ENCODE measurements at places on chromosomes 3 and 15.

- no peak for DNase-seq
Observed at GRCh38 chr15:62904041-62904910, 138.3 kb upstream of the TPM1 start.

GRCh38 chr15:93362821-93363220 lies 273.8 kb upstream of the RGMA start:
- no peak for DNase-seq

DNA sequence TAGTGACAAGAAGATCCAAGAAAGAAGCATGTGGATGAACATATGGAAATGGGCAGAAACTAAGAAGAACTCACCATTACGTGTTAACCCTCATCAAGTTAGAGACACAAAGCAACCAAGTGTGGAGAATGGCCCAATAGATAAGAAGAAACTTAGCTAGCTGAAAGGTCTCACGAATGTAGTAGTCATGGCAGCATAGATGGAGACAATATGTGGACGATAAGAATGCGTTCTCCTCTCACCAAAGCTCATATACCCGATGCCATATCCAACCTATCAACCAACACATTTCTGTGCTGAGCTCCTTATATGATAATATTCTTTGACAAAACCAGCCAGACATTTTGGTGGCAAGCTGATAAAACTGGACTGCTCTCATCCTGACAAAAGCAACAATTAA lies 15.1 kb upstream of the CLDN1 start:
- no peak for DNase-seq

DNA sequence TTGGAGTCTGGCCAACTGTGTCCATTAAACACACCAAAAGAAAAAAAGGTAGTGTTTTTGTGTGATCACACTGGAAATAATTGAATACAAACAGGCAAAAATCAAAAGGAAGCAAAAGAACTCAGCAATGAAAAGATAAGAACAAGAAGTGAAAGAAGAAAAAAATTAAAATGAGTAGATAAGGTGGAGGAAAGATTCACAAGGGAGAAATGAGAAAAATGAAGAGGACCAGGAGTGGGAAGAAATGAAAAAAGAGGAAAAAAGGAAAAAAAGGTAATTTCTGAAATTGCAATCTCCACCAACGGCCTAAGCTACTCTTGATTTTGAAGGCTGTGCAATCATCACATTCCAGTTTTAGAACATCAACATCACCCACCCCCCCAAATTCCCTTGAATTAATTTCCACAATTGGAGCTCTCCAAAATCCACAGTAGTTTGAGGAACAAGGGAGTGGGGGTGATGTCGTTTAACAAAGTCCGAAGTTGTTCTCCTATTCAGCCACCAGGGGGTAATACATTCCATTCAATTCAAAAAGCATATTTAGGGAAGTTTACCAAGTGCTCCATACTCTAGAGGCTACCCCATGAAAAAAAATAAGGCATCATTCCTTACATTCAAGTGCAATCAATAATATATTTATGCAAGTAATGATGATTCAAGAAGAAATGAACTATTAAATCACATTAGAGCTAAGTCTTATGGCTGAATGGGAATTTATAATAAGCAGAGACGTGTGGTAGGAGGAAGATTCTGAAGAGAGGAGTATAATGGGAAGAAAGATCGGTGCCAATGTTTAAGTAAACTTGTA lies 37.4 kb downstream of the ZNF860 start:
- peak; percentile 52 for DNase-seq

GRCh38 chr3:45895686-45896468 lies 9.5 kb downstream of the CCR9 start:
- DNase-seq = no peak

DNA sequence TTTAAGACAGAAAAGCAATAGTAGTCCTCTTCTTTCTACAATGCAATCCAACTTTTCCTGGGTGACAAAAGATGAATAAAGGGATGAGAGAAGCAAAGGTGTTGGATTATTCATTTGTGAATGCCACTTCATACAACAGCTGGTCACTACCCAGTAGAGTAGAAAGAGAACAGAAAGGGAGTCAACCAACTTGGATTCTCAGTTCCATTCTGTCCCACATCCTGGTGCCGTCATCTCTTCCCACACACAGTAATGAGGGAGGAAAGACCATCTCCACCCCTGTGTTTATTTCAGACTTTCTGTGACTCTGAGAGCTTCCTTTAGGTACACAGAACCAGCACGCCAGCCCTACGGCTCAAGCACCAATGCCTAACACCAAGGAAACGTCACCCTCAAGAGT lies 71.0 kb downstream of the FOXP1 start:
- DNase-seq = no peak

DNA sequence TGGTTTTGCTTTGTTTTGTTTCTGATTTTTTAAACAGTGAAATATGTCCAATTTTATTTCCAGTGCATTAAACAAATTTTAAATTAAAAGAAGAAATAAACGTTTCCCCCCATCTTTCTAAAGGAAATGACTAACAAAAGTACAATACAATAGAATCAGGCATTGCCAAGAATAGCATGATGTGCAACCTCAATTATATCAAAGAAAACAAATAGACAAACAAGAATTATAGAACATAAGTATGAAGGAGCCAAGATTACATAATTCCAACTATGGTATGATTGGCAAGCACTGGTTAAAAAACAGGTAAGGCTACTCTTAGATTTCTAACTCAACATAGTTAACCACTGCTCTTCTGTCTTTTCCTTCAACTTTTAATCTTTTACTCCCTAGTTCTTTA lies 26.4 kb downstream of the TIGIT start:
- DNase-seq = no peak

- no peak for DNase-seq
Observed at GRCh38 chr3:184748219-184749135, 36.6 kb upstream of the MAGEF1 start.

DNA sequence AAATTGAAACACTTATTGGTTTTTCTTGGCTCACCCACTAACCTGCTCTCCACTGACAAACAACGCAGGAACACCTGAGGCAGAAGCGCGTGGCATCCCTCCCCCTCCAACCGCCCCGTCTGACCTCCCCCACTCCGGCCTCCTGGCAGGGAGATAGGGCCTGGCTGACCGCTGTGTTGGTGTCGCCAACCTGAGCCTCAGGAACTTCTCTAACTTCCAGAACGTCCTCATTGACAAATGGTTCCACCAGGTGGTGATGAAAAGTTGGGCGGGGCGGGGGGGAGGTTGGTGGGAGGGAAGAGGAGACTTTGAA lies 22.8 kb downstream of the IL17RD start:
- DNase-seq = no peak

DNA sequence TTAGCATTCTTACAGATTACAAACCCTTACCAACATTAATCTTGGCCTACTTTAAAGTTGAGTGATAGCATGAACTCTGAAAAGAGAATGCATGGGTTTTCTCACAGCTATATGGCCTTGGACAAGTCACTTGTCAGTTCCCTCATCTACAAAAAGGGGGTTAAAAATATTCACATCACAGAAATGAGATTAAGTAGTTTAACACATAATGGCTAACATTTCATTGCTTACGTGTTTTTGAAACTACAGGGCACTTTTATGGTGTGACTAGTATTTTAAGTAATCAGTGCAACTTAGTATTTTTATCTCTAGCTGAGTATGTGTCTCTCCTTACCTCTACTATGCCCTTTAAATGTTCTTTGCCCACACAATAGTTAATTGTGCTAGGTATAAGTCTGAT lies 13.8 kb downstream of the TRIM59 start:
- no peak for DNase-seq

- no peak for DNase-seq
Observed at GRCh38 chr3:40230382-40230781, 79.1 kb upstream of the EIF1B start.

GRCh38 chr3:66270288-66270687 lies 49.5 kb downstream of the SLC25A26 start:
- no peak for DNase-seq

DNA sequence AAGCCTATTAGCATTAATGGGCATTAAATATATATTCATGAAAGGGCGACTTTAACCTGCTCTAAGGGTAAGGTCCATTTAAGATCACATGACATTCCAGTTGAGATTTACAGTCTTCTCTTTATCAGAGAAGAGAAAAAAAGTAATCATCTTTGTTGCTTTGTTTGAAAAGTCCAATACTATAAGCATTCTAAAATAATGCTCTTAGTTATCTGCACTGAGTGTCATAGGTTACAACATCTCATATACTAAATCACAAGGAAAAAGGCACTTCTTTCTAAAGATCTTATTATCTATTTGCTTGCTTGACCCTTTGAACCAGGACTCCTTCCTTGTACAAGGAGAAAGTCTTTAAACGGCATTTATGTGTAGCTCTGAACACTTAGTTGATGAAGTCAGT lies 1.4 kb downstream of the TMEM207 start:
- no peak for DNase-seq

GRCh38 chr15:97686324-97686723 lies 274.2 kb upstream of the ARRDC4 start:
- DNase-seq = no peak

DNA sequence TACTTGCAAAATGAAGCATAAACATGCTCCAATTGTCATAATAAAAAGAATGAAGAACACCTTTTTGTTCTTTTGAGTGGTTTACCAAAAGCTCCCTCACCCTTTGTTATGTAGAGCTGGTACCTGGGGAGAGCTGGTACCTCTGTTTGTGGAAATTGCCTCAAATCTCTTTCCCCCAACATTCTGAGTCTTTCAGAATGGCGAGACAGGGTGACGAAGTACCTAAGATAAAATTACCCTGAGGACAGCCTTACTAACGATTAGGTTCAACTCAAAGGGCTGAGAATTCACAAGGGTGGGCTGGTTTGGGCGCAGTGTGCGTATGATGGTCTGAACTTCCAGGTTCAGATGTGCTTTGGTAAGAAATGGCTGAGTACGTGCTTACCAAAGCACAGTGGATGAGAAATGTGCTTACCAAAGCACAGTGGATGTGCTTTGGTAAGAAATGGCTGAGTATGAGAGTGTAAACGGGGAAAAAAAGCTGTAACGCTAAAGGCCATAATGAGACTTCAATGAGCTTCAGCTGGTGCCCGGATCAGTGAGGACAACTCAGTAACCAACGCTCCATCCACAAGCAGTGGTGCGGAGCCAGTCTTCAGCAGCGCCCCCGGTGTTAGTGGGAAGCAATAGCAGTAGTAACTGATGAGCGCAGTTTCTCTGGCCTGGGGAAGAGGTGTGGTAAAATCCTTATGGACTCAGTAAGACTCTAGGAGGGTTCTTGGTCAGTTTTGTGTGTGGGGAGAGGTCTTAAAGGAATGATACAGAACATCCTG lies 72.3 kb upstream of the LRIG1 start:
- no peak for DNase-seq

- DNase-seq = no peak
Observed at GRCh38 chr15:84795186-84795585, 22.0 kb upstream of the ALPK3 start.

GRCh38 chr3:28000608-28001007 lies 240.8 kb upstream of the CMC1 start:
- DNase-seq = no peak

DNA sequence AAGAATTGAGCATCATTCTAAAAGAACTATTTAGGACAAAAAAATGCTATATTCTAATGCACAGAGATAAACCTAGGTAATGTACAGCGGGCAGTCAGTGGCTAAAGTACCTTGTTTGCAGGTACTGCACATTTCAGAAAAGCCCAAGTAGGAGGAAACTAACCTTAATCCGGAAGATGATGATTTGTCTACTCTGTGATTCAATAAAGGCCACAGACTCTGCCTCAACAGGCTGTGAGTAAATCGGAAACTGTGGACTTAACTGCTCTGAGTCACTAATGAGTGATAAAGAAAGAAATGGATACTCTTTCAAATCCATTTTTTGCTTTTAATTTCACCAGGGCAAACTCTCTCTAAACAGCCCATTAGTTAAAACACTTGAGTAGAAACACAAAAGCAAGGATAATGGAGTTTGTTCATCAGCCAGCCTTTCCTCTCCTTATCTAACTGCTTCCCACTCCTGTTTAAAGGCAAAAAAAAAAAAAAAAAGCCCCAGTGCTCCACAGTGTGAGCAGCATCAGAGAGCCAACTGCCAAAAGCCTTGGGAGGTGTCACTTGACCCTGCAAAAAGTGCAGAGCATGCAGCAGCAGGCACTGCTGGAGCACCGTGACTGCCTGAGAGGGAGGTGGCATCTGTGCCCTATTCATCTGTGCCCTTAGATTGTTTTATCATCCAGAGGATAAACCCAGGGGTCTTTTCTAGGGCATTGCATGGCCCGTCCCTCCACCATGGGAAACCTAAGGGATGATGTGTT lies 187.7 kb downstream of the SATB1 start:
- no peak for DNase-seq

DNA sequence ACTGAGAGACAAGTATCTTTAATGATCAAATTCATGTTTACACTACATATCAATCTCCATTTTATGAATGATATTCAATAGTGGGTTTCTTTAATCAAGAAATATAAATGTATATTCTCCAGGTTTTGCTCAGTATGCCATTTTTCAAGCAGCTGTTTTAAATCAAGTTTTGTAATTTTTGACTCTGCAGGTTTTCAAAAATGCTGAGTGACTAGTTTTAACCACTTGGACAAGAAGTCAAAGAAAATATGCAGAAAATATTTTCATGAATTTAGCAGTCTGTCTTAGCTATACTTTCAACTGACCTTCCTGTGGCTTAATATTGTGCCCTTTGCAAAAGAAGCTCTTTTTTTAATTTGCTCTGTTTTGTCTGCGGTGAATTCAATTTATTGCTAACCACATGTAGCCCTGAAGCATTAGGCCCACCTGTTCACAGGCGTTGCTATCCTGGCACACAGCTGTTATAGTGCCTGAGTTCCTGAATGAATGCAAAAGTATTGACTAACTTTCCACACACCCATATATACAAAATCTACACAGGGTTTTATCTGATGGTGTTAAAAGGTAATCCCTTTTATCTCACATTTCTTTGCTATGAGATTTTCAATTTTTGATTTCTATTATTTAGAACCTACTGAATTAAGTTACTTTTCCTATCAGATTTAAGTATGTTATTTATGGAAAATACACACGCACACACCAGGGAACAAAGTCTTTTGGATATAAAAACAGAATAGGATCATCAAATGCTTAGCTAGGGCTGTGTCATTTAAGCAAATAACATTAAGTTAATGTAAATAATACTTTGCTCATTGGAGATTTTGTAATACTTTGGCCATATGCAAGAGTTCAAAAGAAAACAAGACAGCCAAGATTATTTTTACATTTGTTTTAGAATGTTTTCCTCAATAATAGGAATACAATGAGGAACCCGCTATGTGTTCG lies 1166.1 kb upstream of the GBE1 start:
- no peak for DNase-seq

GRCh38 chr15:79115986-79116665 lies 25.5 kb upstream of the RASGRF1 start:
- no peak for DNase-seq

DNA sequence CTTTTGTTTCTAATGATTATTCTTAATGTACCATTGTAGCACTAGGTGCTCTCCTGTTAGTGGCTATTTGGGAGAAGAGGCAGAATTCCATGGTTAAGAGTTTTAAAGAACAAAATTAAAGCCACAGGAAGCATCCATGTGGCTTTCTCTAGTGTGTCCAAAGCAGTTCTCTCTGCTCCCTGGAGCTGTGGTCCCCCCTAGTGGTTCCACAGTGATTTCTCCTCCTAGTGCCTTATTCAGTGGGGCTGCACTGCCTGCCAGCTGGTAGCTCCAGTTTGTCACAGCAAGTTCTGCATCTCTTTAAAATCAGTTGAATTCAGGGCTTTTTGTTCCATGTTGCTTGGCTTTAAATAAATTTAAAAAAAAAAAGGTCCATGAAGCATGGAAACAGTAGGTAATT lies 39.6 kb upstream of the FAM98B start:
- no peak for DNase-seq

- no peak for DNase-seq
Observed at GRCh38 chr3:183782576-183783276, 42.7 kb downstream of the MAP6D1 start.

- no peak for DNase-seq
Observed at GRCh38 chr3:83567935-83568334, 1390.9 kb upstream of the CADM2 start.

GRCh38 chr3:123337948-123338619 lies 110.8 kb downstream of the ADCY5 start:
- no peak for DNase-seq

Data from CD4-positive, alpha-beta T cell treated with Interleukin-10 for 1 hour (primary cell).